Activated T-helper 9 cell treated with anti-CD3 and anti-CD28 coated beads, Interleukin-2, amount 50 U/mL, for 16 hours (primary cell): ENCODE measurements at places on chromosomes 2 and 18.

DNA sequence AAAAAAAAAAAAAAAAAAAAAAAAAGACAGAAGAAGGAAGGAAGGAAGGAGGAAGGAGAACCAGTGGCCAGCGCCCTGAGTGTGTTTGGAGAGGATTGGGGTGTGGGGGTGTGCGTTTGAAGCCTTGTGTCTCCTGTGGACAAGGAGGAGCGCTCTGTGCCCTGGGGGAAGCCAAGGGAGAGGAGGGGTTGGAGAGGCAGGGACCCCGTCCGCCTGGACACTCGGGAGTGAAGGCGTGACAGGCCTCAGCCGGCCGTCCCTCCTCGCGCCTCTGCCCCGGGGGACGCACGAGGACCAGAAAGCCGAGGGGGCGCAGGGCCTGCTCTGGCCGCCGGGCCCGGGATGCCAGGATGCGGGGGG is 44.9 kb downstream of the SERTAD2 start:
- no peak for DNase-seq

GRCh38 chr18:32714571-32715148 is 58.2 kb downstream of the KLHL14 start:
- DNase-seq, result no peak

GRCh38 chr2:202494300-202495229 is 118.4 kb downstream of the BMPR2 start:
- no peak for DNase-seq

- no peak for DNase-seq
These were observed 1124.9 kb upstream of the ZEB2 start for GRCh38 chr2:145644820-145645302.

- no peak for DNase-seq
These were observed 566.4 kb upstream of the ID2 start for GRCh38 chr2:8115456-8115855.

DNA sequence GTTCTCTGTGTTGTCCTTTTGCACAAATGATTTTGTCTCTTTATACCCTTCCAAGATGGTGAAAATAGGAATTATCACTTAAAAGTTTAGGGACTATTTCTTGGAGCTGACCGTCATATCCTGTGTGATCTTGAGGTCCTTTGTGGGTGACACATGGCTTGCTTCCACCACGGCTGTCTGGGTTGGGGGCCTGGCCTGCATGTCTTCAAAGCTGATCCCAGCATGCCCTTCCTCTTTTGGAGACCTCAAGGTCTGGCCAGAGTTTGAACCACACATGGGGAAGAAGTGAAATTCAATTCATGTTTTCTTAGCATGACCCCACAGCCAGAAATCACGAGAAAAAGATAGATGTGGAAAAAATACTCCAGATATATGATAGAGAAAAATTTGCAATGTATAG is 14.0 kb downstream of the SFTPB start:
- no peak for DNase-seq

- DNase-seq, result no peak
These were observed 99.4 kb downstream of the TMEM17 start for GRCh38 chr2:62406573-62407043.

DNA sequence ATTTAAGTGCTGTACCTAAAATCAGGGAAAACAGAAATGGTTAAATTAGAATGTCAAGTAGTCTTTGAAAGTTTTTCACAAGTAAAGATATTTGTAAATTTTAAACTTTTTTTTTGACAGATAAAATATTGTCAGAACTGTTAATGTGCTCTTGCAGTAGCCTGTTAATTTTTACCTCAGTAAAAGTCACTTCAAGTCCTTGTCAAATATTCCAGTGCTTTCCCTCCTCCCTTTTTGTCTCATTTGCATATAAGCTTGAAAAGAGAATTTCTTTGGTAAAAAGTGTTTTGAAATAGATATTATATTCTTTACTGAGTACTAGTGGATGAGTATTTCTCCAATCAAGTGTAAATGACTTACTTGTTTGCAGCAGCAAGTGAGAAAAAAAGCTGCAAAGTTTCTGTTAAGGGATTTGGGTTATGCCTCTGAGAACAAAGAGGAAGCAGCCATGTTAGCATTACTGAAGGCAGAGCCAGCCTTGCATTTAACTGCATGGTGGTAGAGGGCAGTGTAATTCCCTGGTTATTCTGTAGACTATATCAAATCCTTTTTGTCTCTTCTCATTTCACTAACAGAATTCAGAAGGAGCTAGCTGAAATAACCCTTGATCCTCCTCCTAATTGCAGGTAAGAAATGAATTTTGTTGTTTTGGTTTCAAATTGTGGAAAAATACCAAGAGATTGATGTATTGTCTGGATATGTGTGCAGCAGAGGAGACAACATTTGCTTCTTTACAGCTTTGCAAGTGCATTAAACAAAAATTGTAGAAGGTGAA is 3.2 kb downstream of the UBE2E3 start:
- DNase-seq, result no peak

GRCh38 chr18:71673498-71673897 is 870.6 kb downstream of the CBLN2 start:
- no peak for DNase-seq

- no peak for DNase-seq
These were observed 47.3 kb downstream of the ROCK1 start for GRCh38 chr18:21064347-21064746.

- no peak for DNase-seq
These were observed 129.6 kb downstream of the MREG start for GRCh38 chr2:215883799-215884198.

DNA sequence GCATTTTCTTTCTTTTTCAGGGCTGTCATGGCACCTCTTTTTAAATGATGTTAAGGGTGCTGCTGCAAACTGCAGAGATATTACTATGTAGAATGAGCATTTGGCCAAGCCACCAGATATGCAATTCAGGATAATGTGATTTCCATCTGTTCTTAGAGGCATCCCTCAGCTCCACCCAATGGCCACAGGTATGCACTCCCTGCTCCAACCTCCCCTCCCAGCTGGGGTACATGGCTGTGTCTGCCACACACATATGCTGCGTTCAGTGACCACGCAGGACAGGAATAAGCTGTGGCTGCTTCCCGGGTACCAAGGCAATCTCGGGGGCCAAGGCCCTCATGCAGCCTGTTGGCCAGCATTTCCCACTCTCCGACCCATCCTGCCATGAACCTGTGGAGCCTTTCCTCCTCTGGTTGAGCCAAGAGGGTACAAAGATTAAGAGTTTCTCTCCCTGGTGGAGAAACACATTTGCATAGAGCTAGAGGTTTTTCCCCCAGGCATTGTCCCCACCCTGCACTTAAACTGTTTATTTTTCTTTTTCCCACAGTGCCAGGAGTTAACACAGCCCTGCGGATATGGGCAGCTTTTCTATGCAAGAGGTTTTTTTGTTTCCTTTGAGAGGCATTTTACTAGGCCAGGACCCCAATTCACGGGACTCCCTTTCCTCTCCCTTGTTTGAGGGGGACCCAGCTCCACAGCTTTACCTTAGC is 147.0 kb downstream of the GCA start:
- no peak for DNase-seq

- DNase-seq, result no peak
These were observed 1389.8 kb upstream of the TMEFF2 start for GRCh38 chr2:193584522-193584938.

DNA sequence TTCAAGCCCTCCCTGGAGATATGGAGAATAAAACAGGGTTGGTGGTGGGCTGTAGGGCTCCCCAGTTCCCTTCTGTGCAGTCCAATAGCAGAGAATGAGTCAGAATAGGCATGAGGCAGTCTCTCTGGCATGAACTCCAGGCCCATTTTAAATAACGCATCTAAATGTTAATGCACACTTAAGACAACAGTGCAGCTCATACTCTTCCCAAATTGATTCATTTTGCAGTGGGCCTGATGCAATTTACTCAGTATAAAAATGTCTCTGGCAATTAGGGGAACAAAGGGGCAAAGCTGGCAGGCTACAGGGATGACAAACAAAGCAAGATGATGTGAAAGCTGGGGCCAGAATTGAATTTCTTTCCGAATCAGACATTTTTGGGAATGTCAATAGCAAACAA is 402.8 kb downstream of the CLIP4 start:
- no peak for DNase-seq

GRCh38 chr2:1170241-1170640 is 219.6 kb downstream of the SNTG2 start:
- no peak for DNase-seq

- DNase-seq, result no peak
These were observed 62.3 kb downstream of the TTC32 start for GRCh38 chr2:19839438-19839837.

GRCh38 chr2:27335311-27335710 is 12.4 kb upstream of the MPV17 start:
- DNase-seq, result no peak

GRCh38 chr2:147511491-147511948 is 333.3 kb upstream of the ACVR2A start:
- no peak for DNase-seq

DNA sequence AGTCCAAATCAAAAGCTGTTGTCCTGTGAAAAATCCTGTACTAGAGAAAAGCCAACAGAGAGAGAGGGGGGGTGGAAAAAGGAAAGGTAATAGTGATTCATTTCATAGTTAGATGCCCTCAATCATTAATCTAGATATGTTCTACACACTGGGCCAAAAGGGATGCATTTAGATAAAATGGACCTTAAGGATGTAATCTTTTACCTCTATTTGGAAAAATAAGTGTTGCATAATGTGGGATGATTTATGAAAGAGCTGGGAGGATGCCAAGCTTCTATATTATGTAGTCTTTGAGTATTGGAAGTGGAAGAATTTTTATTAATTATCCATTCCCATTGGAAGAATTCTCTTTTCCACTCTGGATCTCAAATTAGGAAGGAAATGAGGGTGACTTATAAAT is 480.5 kb upstream of the ZEB2 start:
- DNase-seq, result no peak

DNA sequence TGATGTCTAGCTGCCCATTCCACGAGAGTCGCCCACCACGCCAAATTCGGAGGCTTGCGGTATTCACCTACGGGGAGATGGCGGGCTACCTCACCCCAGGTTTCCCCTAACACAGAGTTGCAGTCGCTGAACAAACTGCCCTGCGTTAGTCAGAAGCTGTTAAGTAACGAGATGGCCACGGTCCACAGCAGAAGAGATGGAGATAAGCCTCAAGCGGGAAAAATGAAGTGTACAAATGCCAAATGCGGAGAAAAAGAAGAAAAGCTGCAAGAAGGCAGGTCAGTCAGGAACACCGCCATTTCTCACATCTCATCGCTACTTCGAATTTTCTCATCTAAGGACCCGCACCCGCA is 425 bp downstream of the ASB3 start:
- no peak for DNase-seq

DNA sequence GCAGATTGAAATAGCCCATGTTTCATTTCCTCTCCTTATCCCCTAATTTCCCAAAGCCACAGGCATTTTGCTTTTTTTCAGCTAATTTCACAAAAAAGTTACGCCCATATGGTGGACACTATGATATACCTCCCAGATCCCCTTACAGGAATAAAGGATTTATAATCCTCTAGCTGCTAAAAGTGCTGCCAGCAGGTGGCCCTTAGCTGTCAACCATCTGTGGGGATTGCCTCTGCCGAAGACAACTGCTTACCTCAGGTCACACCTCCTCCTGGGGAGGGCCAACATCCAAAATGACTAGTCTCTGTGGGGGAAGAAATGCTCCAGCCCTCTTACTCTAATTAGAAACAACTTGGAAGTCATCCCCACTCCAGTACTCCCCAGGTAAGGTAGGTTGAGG is 61.0 kb upstream of the EPB41L3 start:
- DNase-seq, result no peak

- no peak for DNase-seq
These were observed 1.2 kb downstream of the TMEM237 start for GRCh38 chr2:201642086-201642578.

DNA sequence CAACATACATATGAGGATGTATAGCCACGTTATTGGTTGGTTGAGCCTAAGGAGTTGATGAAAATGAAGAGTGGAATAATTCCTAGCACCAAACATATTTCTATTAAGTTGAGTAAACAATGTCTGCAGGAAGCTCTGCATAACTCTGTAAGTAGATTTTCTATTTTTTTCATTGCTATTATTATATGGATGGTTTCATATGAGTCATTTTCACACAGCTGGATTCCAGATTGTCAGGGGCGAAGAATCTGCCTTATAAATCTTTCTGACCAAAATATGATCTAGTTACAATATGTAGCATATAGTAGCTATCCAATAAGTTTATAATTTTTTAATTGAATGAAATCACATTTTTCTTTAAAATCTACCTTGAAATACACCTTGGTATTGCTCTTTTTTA is 468.0 kb upstream of the PKDCC start:
- DNase-seq, result no peak

DNA sequence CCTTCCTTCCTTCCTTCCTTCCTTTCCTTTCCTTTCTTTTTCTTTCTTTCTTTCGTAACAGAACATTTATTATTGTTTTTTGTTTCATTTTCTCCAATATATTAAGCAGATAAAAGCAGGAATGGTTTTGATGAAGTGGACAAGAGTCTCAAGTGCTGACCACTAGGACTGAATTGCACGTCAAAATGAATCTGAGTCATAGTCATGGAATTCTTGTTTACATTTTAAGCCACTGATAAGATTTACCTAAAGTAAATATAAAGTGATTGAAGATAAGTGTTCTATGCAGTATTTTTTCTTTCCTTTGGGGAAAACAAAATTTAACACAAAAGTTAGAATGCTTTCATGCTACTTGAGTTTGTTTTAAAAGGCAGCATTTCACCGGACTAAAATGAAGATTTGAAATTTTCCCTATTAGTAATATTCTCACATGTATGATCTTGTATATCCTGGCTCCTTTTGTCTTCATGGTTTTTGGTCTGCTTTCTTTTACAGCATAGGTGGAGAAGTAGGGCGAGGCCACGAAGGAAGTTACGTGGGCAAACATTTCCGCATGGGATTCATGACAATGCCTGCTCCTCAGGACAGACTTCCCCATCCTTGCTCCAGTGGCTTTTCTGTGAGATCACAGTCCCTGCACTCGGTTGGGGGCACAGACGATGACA is 113.5 kb downstream of the NYAP2 start:
- no peak for DNase-seq

GRCh38 chr2:165586019-165586418 is 116.5 kb downstream of the CSRNP3 start:
- DNase-seq, result no peak

DNA sequence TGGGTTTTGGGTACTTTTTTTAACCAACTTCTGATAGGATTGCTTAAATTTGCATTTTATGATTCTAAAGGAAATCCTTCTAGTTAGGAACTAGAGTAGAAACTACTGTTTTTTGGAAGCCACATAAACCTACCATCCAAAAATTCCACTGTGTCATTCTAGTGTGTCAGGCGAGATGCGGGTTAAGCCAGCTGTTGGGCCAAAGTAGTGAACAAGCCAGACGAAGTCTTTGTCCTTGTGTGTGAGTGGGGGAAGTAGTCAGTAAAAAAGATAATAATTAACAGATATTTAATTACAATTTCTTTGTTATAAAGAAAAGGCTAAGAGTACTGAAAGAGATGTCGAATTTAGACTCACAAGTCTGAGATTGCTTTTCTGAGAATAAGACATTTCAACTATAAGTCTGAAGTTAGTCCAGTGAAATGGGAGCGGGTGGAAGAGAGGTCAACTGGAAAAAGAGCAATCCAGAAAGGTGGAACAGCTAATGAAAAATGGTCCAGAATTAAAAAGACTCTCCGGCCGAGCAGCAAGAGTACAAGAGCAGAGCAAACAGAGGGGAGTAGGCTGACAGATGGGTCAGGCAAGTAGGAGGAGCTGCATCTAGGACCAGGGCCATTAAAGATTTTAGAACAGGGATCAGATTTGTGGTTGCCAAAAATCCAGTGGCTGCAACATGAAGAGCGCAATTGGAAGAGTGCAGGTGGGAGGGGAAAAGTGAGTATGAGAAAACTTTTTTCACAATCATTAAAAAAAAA is 1.5 kb downstream of the EPB41L5 start:
- no peak for DNase-seq

GRCh38 chr18:6659963-6660725 is 69.4 kb upstream of the ARHGAP28 start:
- DNase-seq, result no peak
